GM23338 (cell line): ENCODE measurements at places on chromosomes 16 and 17. TPM values are rescaled to one million over a fixed set of nuclear protein-coding genes. Genes with fewer than 3 reads are reported as not detected.

DNA sequence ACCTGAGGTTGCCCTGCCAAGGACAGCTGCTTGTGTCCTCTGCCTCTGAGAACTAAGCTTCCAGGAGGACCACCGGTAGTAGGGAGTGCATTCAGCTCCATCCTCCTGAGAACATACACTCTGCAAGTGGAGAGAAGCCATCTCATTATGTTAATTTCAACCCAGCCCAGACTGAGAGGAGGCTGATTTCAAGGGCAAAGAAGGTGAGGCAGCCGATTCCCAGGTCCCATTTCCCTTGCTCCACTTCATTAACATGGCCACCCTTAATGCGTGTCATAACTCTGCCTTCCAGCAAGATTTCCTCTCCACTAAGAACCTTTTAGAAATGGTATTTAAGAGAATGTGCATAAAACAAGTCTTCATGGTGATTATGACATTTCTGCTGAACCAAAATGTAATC is 72.5 kb downstream of the CDH13 start:
- no peak for DNase-seq

DNA sequence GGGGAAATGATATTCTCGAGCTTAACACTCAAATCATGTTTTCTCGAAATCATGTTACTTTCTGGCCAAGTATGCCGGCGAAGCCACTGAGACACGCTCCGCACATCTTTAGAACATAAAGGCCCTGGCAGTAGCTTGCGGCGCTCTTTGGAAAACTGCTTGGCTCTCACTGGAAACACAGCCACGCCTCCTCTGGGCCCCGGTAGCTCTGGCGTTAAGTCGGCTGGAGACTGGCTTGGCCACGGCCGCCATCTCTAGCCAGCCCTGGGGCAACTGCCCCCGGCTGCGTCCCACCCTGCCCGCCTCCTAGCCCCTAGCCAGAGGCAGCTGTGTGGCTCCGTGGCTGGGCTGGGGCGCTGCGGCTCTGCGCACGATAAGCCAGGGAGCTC is 9.2 kb upstream of the BAIAP2 start:
- DNase-seq: no peak

DNA sequence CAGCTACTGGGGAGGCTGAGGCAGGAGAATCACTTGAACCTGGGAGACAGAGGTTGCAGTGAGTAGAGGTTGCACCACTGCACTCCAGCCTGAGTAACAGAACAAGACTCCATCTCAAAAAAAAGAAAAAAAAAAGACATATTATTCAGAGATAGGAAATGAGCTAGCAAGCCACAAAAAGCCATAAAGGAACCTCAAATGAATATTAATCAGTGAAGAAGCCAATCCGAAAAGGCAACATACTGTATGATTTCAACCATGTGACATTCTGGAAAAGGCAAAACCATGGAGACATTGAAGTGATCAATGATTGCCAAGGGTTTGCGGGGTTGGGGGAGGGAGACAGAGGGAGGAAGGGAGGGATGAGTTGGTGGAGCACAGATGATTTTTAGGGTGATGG is 8.4 kb upstream of the EXOC7 start:
- no peak for DNase-seq

- DNase-seq: no peak
These were observed 585 bp downstream of the MLKL start for GRCh38 chr16:74700116-74700437.

- DNase-seq: peak; percentile 70
These were observed 12.9 kb downstream of the MXRA7 start for GRCh38 chr17:76697702-76698465.

- DNase-seq: no peak
These were observed 245.9 kb downstream of the TOX3 start for GRCh38 chr16:52301026-52301425.

DNA sequence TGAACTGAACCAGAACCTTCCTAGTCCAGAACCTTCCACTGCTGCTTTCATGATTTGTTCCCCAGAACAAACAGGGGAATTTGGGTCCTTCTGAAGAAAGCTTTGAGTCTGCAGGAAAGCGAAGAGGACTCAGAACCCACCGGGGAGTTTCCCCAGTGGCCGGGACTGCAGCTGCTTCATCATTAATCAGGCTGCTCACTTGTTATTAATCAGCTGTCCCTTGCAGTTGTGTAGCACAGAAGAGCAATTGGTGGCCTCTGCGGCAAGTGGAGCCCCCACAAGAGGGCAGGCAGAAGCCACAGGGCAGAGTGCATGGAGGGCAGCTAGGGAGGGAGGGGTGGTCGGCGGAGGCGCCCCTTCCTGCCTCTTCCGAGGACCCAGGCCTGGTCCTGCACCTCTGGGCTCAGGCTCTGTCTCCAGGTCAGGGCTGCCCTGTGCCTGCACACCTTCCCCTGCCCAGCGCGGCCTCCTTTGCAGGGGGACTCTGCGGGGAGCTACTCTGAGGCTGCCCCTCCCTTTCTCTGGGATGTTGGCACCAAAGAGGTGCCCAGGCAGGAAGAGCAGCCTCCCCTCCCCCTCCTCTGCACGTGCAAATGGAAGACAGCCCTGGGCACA is 6.9 kb downstream of the CCL17 start:
- no peak for DNase-seq

FGF11 gene
- polyA plus RNA-seq: 11.1 and 13.3 TPM in 2 replicates

NPIPB6 gene
- 1.8 and 3.0 TPM in 2 replicates for polyA plus RNA-seq

- no peak for DNase-seq
These were observed 4.0 kb upstream of the HSBP1 start for GRCh38 chr16:83803811-83804210.

GRCh38 chr17:5789528-5789927 is 205.2 kb upstream of the NLRP1 start:
- DNase-seq: no peak

ALG1 gene
- polyA plus RNA-seq: 19.2 and 20.2 TPM in 2 replicates

PSMC3IP gene
- 29.5 and 32.7 TPM in 2 replicates for polyA plus RNA-seq

GRCh38 chr16:30526137-30526822 is at the start of gene ZNF768:
Gene ZNF768, minus strand, starts transcription at chr16:30526566. Its CDS starts 153 bp downstream, at chr16:30526413.
- peak; percentile 93 for DNase-seq

- DNase-seq: no peak
These were observed 48.6 kb downstream of the GAS7 start for GRCh38 chr17:10149573-10150399.

GRCh38 chr16:10266809-10267208 is 84.6 kb upstream of the GRIN2A start:
- no peak for DNase-seq

DNA sequence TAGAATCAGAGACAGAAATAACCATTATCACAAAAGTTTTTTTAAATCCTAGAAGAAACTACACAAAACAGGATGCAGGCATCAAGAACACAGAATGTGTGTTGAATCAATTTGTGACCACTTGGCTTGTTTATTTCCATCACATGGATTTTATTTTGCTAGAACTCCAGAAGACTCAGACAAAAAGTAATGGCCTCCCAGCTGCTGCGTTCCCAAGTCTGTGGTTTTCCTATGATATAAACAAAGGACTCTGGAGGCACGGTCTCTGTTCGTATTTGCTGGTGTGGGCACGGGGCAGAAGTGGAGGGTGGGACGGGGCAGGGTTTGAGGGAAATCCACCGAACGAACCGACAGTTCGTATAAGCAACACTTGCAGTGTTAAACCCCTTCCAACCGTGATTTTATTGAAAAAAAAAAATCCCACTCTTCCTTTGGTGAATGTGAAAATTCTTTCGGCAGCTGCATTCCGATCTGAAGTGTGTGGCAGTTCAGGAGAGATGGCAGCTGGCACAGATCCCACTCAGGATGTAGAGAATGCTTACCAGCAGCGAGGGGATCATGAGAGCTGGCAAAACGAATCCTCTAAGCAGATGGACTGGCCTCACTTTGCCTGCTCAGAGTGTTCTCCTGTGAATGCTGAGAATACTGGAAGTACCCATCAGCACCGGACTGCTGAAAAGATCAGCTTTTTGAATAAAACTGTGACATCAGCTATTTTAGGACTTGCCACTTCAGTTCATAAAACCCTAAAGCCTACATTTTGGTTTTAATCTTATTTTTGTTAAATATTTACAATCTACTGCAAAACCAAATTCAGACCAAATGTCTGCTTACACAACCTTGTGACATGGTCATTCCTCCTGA is 165.2 kb downstream of the VPS53 start:
- DNase-seq: no peak

- no peak for DNase-seq
These were observed 126.1 kb upstream of the NUDT7 start for GRCh38 chr16:77596261-77596660.

- no peak for DNase-seq
These were observed 5.9 kb downstream of the CCL7 start for GRCh38 chr17:34275881-34276280.

- DNase-seq: no peak
These were observed 356.3 kb upstream of the C16orf82 start for GRCh38 chr16:26710450-26710849.

STH gene
- 0.55 TPM in 1 of 2 replicates, not detected in the other for polyA plus RNA-seq

GP1BA gene
- 0.14 and 0.24 TPM in 2 replicates for polyA plus RNA-seq

DNA sequence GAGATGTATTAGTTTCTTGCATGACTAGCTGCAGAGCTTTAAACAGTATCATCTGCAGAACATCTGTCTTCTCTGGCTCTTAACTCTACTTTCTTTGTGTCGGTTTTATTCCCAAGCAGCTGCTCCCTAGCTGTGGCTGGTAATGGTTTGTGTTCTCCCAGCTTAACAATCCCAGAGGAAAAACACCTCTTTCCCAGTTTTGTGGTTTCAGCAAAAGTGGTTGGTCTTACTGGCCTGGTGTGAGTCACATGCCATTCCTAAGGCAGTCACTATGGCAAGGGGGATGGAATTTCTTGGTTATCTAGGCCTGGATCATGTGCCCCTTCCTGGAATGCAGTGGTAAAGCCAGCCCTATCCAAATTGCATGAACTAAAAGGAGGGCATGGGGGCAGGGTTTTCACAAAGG is 27.5 kb downstream of the OMG start:
- DNase-seq: peak; percentile 79

PHB1 gene
- 172 and 194 TPM in 2 replicates for polyA plus RNA-seq

RNF222 gene
- polyA plus RNA-seq: 0.10 TPM in 1 of 2 replicates, not detected in the other

COPZ2 gene
- polyA plus RNA-seq: not detected in 2 replicates

CTRB1 gene
- not detected in 2 replicates for polyA plus RNA-seq

ADAMTS18 gene
- 0.10 and 0.15 TPM in 2 replicates for polyA plus RNA-seq

GRCh38 chr17:21517538-21518293 is 141.6 kb downstream of the KCNJ12 start:
- no peak for DNase-seq
